ENCODE measurements at places on chromosomes 1 and 21.

DNA sequence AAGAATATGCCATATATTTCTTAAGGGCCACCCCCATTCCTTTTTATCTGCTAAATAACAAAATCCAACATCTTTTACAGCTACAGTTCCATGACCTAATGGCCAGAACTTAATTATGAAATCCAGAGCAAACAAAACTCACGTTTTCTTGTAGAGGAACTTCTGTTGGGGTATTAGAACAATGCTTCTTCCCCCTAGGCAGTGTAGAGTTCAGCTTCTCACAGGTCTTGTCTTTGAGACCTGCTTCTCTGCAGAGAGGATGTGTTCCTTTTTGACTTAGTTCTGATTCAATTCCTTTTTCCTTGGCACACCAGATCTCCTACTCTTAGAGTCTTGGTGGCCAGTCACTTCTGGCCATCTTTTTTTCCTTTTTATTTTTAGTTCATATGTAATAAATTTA, 22.2 kb downstream of the VAV3 start:
- DNase-seq = no peak

DNA sequence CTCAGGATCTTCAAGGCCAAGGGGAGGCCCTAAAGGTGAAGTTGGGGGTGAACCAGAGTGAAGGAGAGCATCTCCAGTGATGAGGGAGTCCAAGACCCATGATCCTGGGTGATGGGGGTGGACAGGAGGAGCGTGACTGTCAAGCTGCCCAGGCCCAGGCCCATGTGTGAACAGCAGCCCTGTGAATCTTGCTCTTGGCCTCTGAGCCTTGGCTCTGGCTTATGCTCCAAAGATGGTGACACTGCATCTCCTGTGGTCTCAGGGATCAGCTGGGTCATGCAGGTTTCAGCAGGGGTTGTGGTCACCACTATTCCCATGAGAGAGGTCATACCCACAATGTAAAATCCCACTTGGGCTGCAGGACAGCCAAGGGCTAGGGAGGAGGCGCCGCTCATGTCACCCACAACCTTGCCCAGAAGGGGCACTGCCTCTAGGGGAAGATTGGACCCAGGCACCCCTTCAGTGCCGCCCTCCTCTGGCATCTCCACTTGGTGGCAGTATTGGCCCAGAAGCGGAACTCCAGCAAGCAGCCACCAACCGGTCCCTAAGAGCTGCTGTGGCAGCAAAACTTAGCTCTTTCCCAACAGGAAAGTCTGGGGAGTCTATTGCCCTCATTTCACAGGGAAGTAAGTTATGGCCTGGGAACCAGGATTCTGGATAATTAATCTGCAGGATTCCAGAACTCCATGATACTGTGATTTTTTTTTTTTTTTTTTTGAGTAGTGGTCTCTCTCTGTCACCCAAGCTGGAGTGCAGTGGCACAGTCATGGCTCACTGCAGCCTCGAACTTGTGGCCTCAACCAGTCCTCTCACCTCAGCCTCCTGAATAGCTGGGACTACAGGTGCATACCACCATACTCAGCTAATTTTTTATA, 7.5 kb upstream of the WNT3A start:
- peak; percentile 88 for DNase-seq

GRCh38 chr1:55707196-55707595, 492.0 kb upstream of the USP24 start:
- DNase-seq = no peak

DNA sequence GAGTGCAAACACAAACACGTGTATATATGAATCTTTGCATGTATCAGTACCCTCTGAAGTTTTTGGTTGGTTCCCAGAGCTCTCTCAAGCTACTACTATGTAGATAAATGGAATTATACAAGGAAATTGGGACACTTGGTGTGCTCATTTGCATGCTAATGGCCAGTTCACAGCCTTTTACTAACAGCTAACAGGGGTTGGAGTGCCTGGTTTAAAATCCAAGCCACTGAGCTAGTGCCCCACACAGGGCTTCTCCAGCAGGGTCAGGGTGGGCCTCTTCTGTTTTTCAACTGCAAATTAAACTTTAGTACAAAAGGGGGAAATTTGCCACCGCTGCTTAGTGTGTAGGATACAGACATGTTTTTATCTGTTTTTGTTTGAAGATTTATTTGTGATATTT, 121.0 kb downstream of the ATP5PO start:
- no peak for DNase-seq

DNA sequence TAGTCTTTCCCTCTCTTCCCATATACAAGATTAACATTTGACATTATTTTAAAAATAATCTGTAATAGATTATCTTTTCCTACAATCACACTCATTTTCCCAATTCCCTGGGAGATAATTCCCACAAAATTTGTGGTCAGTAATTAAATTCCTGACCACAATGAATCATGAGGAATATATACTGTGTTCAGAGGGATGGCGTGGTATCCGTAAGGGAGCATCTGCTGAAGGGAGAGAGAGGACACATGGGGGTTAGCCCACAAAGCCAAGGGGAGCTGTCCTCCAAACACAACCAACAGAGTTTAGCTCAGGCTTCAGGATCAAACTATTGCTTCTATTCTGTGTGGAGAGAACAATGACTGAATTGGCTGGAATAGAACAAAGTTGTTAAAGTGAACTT, 57.1 kb upstream of the PPP2R5A start:
- no peak for DNase-seq

DNA sequence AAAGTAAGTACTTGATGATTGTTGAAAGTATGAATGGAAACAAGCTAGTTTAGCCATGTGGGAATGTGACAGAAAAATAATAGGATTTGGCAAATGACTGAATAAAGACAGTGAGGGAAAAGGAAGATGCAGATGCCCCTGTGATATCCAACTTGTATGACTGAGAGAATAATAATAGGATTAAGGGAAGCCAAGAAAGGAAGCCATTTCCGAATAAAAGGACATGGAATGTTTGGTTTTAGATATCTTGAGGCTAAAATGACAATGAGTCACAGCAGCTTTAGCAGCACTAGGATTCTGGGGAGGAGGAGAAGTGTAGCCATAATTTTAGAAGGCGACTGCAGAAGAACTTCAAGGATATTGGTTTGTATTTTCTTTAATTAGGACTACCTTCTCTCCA, 109.2 kb downstream of the TTLL7 start:
- no peak for DNase-seq

DNA sequence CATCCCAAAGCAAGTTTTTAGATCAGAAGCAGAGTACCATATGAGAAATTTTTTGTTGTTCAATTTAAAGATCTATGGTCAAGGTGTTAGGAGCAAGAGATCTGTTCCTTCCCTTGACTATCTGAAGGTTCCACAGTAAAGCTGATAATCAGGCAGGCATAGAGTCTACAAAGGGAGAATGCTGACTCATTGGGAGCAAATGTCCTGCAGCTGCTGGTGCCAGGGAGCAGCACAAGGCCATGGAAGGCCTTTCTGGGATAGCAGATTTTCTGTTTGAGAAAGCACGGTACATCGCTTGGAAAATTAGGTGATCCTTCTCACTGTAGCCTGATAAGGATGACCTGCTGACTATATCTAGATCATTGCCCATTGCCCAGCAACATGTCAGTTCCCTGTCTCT, 210.1 kb upstream of the C1orf87 start:
- no peak for DNase-seq

GRCh38 chr1:154324669-154325582, at the start of gene ATP8B2:
Gene ATP8B2 (plus strand): TSS chr1:154325525. CDS start chr1:154328142, 2,617 bp downstream.
- peak; percentile 93 for DNase-seq

DNA sequence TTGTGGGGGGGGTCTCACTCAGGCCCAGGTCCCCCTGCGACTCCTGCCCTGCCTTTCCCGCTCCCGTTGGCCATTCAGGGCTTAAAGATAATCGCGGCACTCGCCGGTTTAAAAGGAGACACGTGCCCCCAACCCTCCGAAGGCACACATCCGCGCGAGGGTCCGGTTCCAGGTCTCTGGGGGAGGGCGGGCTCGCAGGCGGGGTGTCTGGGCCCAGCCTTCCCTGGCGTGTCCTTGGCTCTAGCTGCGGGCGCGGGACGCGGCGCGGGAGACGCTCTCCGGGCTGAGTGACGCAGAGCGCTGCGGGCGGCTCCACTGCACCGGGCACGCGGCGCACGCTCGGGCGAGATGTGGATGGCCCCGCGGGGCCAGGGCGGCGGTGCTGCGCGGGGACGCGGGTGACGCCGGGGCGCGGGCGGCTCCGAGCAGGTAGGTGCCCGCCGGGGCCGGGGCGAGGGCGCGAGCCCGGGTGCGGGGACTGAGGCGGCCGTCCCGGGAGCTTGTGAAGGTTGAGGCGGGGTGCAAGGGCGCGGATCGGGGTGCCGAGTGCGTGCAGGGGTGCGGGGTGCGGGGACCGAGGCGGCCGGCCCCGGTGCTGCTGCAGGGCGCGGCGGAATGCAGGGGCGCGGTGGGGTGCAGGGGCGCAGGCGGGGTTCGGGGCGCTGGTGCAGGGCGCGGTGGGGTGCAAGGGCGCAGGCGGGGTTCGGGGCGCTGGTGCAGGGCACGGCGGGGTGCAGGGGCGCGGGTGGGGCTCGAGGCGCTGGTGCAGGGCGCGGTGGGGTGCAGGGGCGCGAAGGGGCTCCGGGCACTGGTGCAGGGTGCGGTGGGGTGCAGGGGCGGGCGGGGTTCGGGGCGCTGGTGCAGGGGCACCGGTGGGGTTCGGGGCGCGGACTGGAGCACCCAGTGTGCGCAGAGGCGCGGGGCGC, 3.3 kb upstream of the TRPM2 start:
- no peak for DNase-seq

DNA sequence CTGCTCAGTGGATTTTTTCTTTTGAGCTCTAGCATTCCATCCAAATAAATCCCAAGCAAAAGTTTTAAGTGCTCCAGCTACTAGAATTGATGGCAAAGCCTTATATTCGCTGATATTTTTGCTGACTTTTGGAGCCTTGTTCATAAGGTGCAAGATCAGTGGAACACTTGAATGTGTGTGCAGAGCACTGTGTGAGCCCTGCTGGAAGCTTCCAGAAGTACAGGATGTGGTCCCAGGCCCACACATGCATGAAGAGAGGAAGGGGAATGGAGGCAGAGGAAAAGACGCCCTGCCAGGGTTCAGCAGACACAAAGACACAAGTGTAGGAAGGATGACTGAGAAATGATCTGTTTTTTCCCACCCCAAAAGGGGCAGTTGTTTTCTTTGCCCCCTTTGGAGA, 169.4 kb downstream of the KCNJ6 start:
- DNase-seq = no peak

- no peak for DNase-seq
Observed at GRCh38 chr1:230910755-230911117, 42.4 kb upstream of the C1orf198 start.

DNA sequence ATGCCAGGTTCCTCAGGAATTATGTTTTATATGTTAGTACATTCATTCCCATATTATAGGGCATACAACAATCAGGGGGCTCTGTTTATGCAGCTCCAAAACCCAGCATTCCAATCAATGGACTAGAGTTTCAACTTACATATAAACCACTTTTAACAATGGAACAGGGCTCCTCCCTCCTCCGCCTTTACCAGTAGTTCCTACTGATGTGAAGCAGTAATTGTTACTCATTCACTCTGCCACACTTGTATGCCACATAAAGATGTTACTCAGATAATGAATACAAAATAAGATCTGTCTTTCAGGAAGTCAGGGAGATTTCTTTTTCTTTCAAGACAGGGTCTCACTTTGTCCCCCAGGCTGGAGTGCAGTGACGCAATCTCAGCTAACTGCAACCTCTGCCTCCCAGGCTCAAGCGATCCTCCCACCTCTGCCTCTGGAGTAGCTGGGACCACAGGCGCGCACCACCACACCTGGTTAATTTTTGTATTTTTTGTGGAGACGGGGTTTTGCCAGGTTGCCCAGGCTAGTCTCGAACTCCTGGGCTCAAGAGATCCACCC, 17.1 kb downstream of the ZNF281 start:
- no peak for DNase-seq

DNA sequence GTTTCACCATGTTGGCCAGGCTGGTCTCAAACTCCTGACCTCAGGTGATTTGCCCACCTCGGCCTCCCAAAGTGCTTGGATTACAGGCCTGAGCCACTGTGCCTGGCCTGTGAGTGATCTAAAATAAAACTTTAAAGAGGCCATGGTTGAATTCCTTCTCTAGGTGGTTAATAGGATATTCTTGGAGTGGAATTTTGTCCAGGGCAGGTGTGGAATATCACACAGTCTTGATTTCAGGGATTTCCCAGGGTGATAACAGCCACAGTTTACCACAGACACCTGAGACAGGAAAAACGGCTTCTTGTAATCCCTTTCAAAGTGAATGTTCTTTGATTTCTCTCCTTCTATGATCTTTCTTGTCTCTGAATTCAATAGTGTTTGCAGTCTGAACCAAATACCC, 32.1 kb upstream of the C1orf21 start:
- no peak for DNase-seq

DNA sequence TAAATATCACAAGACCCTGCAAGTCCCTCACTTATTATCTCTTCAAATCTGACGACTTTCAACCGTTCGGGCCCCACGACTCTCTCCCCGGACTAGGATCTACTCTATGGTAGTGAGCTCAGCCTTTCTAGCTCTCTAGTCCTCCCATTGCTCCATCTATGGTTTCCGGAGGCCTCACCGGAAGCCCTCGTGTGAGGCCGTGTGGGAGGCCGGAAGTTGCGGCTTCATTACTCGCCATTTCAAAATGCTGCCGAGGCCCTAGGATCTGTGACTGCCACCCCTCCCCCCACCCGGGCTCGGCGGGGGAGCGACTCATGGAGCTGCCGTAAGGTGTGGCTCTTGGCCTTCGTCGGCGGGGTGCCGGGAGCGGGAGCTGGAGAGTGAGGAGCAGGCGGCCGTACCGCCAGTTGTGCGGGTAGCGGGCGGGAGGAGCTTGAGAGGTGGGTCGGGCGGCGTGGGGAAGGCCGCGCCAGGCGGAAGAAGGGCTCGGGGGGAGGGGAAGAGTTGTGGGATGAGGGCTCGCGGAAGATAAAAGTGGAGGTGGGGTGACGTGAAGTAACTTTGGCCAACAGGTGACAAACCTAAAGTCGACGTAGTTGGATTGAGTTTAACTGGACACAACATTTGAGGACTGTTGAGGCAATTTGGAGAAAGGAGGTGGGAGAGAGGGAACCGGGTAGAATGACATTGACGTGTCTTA, at the start of gene MDM4:
MDM4 (plus strand) TSS at position 227 of the 700 bp plus-strand sequence. CDS start 9,113 bp downstream, outside the sequence.
- DNase-seq = peak; percentile 97

GRCh38 chr1:79204779-79205479, 198.4 kb upstream of the ADGRL4 start:
- no peak for DNase-seq

- DNase-seq = no peak
Observed at GRCh38 chr1:116948046-116948445, 38.3 kb downstream of the PTGFRN start.

GRCh38 chr21:24045775-24046215, 1561.5 kb downstream of the MRPL39 start:
- peak; percentile 83 for DNase-seq

DNA sequence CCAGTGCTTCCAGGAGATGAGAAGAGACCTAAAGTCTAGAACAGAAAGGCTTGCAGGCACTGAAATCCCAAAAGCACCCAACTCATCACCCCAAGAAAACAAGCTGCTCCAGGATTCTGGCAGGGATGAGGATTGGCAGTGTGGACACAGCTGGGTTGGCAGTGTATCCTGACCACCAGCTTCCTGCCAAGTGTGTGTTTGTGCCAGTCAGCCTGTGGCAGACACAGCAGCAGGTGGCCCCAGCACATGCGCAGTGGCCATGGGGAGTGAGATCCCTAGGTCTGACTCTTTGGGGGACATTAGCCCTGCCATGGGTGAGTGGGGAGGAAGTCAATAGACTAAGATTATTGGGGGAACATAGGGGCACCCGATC, 8.7 kb upstream of the SNAPIN start:
- no peak for DNase-seq

Measured in spleen (tissue), 13 donors.